ENCODE measurements at places on chromosomes 2 and 18.

DNA sequence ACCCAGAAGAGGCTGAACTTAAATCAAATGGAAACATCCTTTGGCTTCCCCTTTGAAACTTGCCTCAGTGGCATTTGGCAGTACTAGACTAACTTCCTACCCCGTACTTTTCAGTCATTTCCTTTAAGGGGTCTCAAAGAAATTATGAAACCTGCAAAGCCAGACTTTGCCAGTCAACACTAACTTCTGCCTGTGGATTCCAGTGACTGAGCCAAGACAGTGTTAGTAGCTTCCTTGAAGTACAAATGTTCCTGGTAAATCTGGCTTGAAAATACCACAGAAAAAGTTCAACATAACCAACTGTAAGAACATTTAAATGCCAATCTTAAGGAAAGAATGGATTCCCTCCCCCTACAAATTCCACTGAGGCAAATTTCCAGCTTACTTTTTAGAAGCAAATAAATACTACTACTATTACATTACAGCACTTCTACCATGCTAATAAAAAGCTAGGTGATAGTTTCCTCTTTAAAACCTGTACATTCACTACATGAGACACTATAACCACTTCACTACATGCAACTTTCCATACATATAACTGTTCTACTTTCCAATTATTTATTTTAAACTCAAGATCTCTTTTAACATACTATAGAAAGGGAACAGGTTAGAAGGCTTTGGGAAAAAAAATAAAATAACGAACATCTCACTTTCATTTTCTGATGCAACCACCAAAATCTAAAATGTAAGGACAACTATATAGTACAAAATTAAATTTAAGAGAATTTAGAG is 2.4 kb downstream of the PELI1 start:
- DNase-seq, result peak; percentile 45

- no peak for DNase-seq
These were observed 690.7 kb upstream of the KLHL29 start for GRCh38 chr2:22694300-22694699.

- DNase-seq, result no peak
These were observed 145.6 kb upstream of the KLHL29 start for GRCh38 chr2:23239374-23239773.

DNA sequence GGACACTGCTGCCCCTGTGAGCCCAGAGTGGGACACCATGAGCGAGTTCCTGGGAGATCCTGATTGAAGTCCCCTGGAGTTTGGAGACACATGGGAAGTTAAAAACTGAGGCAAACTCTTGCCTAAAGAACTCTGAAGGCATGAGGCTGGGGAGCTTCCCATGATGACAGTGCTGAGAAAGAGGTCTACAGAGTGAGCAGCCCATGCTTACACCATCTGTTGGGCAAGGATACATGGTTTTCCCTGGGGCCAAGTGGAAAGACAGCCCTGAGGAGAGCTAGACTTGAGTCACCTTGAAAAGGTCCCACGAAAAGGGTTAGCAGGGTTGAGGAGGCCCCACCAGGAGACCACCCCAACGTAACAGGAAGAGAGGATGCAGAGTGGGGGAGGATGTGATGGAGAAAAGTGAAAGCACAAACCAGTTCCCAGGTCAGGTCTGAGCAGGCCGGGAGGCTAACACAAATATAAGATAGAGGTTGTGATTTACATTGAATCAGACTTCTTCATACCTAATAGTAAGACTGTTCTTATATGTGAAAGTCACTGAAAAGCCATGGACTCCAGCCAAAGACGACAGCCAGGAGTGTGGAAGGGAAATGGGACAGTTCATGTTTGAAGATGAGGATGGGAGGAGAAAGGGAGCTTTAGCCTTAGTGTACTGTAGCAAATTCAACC is 13.5 kb upstream of the FEZ2 start:
- DNase-seq, result no peak

DNA sequence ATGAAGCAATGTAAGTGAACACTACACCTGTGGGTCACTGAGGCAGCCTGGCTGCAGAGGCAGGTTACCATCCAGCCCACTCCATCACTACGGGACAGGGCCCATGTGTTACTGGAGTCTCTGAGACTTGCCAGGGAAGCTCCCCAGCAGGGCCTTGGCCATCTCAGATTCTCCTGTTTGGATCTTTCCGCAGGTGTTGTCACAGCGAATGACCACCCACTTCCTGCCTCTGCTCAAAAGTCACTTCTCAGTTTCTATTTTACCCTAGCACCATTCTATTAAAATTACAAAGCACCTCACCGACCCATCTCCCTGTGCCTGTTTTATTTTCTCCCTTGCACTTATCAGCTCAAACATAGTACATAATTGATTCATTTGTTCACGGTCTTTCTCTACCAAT is 34.5 kb upstream of the L3MBTL4 start:
- no peak for DNase-seq

GRCh38 chr18:58842978-58843687 is 21.5 kb upstream of the ZNF532 start:
- no peak for DNase-seq

DNA sequence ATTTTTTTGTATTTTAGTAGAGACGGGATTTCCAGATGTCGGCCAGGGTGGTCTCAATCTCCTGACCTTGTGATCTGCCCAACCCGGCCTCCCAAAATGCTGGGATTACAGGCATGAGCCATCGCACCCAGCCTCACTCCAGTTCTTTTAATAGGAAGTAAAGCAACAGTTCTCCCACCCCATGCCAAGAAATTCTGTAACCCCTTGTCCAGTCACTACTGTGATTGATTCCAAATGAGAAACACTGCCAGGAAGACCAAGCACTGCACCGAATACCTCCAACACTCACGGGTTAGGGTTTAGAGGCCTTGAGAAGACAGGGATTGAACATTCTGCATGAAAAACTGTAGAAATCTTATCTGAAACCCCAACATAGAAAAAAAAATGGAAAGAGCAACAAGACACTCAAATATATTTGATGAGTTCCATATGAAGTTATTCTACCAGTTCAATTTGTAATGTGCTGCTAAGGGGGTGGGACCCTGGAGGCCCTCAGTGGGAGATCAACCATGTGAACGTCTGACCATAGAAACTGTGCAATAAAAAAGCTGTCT is 48.2 kb upstream of the BIN1 start:
- DNase-seq, result no peak

- peak; percentile 53 for DNase-seq
These were observed 259.2 kb downstream of the IKZF2 start for GRCh38 chr2:212892193-212892592.

DNA sequence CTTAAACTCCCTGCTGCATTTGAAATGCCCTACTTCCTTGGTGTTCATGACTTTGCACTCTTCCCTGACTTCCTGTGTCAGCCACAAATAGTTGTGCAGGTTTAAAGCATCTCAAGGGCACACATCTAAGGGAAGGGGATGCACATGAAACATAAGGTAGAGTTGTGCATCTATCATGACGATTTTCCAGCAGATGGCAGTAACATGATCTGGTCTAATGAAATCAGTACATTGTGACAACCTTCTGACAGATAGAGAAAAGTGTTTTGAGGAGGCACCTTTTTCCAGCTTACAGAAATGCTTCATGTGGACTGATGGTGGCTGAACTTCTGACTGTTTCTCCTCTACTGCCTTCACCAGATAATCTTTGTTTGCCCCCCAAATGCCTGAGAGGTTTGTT is 238.9 kb downstream of the XIRP2 start:
- DNase-seq, result peak; percentile 57

DNA sequence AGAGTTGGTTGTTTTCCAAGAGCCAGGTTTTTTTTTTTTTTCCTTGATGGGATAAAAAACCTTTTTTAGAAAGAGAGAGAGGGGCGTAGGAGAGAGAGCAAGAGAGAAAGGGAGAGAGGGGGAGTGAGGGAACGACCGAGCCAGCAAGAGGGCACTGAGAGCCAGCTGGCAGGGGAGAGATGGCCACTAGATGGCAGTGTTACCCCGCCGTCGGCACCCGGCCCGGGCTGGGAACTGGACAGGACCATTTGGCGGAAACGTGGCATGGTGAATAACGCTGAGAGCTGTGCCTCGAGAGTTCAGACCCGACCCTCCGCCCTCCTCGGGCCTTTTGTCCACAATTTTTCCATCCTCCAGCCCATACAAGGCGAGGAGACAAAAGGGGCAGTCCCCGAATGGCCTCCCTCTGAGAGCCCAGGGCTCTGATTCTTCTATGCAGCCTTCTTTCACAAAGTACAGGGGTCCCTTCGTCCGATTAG is 286.7 kb upstream of the VRK2 start:
- peak; percentile 31 for DNase-seq

DNA sequence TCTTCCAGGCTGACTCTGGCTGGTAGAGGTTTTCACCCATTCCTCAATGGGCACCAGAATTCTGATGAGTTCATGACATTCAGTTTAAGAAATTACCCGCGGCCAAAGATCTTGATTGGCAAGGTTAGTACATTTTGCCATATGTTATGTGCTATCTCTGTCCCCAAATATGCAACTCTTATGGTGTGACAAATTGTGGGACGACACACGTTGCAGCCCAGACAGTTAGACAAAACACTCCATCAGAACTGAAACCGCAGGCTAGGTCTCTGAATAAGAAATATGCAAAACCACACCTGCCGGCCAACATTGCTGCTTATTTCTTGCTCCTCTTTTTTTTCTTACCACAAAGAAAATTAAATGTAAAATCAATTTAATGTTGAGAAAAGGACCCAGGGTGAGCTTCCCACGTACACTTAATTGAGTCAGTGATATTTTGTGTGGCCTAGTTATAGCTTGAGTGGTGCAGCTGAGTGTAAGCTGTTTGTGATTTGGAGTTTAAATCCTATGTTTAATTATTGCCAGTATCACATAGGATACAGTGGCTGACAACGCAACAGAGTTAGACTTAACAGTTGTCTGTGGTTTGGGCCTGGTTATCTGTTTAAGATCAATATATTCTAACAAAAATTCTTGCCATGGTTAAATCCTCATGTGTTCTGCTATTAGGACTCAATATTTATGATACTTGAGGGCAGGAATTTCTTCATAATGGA is 35.7 kb upstream of the LTBP1 start:
- peak; percentile 4 for DNase-seq

GRCh38 chr2:169066897-169067296 is 2.5 kb upstream of the DHRS9 start:
- no peak for DNase-seq

GRCh38 chr2:9668687-9669345 is 38.0 kb upstream of the YWHAQ start:
- no peak for DNase-seq

GRCh38 chr18:51039138-51040112 is 9.4 kb downstream of the SMAD4 start:
- no peak for DNase-seq

DNA sequence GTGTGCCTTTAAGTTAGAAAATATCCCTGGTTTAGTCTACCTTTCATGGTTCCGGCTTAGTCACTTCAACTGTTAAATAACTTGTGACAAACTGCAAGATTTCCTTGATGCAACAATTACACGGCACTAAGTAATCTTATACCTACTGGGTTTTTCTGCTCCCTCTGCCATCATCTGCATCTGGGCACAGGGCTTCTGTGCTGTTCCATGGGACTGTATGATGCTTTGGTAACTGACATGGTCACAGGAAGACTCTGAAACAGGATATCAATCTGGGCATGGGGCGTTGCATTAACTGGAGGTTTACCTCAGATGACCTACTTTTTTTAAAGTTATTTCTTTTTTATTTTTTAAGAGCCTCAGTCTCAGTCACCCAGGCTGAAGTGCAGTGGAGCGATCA is 365.4 kb downstream of the SS18 start:
- DNase-seq, result no peak

DNA sequence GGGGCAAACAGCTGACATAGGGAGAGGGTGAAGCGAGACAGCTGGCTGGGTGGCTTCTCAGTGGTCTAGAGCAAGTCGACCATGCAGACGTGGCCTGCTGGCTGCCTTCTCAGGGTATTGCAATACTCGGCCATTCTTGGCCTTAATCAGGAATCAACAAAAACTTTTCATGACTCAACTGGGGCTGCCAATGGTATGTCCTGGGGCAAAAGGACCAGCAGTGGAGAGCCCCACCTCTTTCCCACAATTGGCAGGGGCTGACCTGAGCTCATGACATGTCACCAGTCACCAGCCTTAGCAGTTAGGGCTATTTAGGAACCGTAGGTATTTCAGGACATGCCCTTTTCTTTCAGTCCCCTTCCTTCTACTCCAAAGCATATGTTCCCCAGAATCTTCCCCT is 19.1 kb downstream of the PLA2R1 start:
- no peak for DNase-seq

DNA sequence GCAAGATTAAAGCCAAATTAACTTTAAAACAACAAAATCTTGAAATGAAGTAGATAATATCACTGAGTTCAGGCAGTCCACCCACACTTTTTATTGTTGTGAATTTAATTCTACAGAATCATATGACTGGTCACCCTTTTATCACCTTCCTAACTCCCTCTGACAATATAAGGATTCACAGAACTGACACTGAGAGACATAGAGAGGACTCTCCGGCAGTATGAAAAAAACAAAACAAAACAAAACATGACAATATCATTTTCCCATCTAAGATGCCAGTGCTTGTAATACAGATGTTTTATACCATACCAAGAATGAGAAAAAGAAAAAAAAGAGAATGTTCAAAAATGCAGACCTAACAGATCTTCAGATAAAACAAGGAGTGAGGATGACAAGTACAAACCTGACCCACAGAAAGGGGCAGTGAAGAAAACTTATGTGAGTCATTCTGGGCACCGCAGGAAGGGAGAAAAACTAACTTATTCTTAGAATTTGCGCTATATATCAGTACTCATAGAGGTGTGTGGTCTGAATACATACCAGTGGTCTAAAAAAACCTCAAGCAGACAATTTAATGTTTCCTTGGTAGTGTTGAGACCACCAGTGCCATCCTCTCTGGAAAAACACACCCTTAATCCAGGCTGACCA is 136.6 kb downstream of the ZAP70 start:
- no peak for DNase-seq

All from Jurkat, Clone E6-1 (cell line).